ENCODE measurements at places on chromosomes 16 and 17.

- DNase-seq, result no peak
Measured at GRCh38 chr16:9429646-9430330, 338.3 kb downstream of the HAPSTR1 start.

DNA sequence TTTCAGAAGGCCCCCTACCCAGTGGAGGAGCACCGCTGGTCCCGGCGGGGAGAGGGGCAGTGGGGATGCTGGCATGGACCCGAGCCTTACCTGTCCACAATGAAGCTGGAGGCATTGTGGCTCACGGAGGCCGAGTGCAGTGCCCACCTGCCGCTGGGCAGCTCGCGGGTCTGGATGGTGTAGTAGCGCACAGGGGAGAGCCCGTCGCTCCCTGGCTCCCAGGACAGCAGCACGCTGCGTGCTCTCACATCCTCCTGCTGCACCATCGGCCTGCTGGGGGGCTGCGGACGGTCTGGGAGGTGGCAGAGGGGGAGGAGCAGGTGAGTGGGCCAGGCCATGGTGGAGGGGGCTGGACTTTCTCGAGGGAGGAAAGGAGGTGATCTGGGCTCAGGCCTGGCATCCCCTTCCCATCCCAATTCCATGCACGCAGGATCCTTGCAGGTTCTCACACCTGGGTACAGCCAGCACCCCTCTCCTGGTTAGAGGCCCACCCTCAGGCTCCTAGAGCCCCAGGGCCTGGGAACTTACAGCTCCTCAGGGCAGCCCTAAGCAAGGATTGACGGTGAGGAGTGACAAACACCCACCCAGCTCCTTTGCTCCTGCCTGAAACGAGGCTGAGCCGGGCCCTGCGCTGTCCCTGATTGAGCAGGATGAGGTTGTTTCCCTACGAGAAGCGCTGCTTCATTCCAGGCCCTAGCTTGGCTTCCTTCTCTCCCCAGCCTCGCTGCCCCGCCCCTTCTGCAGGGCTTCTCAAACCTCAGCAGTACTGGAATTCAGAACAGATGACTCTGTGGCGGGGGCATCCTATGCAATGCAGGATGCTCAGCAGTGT, 76.2 kb upstream of the CDC42EP4 start:
- peak; percentile 48 for DNase-seq

- DNase-seq, result peak; percentile 76
Measured at GRCh38 chr16:69223882-69224281, 36.9 kb downstream of the SNTB2 start.

GRCh38 chr16:539901-540530, 12.5 kb downstream of the CAPN15 start:
- DNase-seq, result peak; percentile 85

GRCh38 chr16:75947626-75948239, 221.4 kb upstream of the CPHXL start:
- DNase-seq, result no peak

GRCh38 chr17:67194134-67194533, 50.9 kb downstream of the HELZ start:
- peak; percentile 48 for DNase-seq

- no peak for DNase-seq
Measured at GRCh38 chr17:29659155-29659554, 36.4 kb upstream of the CORO6 start.

GRCh38 chr17:8284126-8284525, 4.3 kb upstream of the RANGRF start:
- DNase-seq, result no peak

GRCh38 chr16:73053364-73054124, 5.6 kb upstream of the ZFHX3 start:
- peak; percentile 83 for DNase-seq

DNA sequence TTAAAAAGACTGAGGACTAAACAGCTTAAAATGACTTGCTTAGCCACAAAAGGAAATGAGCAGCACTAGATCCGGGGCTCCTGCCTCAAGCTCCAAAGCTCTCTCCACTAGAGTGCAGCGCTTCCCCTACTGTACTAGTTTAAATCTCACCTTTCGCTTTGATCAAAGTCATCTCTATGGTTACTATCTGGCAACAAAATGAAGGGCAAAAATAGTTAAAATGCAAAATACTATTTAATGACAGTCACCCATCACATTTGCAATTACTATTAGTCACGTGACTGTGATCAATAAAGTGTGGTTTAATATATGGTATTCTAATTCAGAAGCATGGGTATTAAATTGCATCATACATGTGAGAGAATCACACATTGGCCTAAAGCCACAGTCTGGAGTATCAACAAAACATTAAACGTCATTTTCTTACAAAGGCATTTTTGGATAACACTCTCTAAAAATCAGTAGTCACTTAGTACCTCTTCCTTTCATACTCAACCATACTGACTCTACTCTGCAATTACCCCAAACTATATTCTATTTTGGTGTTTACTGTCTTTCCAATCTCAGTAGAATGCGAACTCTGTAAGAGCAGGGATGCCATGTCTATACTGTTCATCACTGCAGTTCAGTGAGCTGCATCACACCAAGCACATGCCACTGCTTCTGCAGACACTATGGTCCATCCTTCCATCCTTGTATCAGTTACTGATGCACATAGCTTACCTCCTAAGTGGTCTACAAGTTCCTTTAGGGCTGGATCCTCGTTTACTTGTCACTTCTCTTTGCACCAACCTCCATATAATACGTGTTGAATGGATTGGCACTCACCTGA, 6.2 kb downstream of the PSMD12 start:
- peak; percentile 49 for DNase-seq

- no peak for DNase-seq
Measured at GRCh38 chr17:33816842-33817617, 438.1 kb upstream of the CCL2 start.

- DNase-seq, result no peak
Measured at GRCh38 chr17:19670908-19671307, 22.4 kb downstream of the ALDH3A2 start.

GRCh38 chr16:28218109-28218508, 6.3 kb upstream of the XPO6 start:
- DNase-seq, result peak; percentile 71

DNA sequence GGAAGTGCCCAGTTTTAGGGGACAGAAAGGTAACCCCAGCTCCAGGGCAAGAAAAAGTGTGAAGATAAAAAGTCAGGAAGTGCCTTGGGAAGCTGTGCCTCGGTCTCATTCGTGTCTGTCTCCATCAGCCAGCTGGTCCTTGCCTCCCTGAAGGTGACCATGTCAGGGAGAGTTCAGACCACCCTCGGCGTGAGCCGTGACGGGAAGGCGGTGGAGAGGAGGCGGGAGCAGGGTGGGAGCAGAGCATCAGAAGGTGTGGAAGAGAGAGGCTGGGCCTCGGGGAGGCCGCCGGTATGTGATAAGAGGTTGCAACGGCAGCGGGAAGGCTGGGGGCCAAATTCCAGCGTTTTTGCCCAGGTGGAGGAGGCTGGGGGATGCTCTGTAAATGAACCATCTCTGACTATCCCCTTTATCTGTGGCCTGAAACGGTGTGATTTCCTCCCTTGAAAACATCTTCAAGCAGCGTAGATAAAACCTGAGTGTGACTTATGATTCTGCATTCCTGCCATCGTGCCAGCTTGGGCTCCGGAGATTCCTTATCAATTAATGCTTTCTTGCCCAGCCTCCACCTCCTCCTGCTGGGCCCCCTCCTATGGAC, 251.8 kb downstream of the IRF8 start:
- no peak for DNase-seq

GRCh38 chr17:39854909-39855308, 9.2 kb downstream of the IKZF3 start:
- DNase-seq, result no peak

DNA sequence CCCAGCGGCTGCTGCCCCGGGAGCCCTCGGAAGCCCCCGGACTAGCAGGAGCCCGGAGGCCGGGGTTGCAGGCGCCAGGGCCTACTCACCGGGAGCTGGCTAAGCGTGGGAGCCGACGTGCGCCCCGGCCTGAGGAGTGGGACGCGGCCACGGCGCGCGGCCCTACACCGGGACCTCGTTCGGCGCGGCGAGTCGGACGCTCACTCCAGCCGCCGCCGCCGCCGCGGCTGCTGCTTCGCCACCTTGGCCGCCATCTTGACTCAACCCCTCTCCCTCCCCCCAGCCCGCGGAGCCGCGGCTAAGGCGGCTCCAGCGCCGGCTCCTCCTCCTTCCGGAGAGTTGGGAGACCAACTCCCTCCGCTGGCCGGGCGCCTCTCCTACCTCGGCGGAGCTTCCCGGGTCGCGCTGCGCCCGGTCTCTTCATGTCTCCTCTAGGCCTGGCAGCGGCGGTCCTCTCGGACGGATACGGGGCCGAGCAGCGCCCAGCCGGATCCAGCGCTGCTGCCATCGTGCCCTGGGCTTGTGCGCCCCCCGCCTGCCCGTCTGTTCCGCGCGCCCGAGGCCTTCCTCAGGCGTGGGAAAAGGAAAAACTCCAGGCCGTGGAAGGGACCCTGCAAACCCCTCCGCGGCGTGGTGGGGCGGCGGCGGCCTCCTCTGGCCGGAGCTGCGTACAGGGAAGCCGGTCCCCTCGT, at the start of gene NCOR1:
Gene NCOR1 (minus strand): TSS at position 262 of the 692 bp plus-strand sequence. CDS start 20,965 bp downstream, outside the sequence.
- DNase-seq, result peak; percentile 96

GRCh38 chr16:88353232-88353631, 29.5 kb upstream of the ZNF469 start:
- DNase-seq, result no peak

DNA sequence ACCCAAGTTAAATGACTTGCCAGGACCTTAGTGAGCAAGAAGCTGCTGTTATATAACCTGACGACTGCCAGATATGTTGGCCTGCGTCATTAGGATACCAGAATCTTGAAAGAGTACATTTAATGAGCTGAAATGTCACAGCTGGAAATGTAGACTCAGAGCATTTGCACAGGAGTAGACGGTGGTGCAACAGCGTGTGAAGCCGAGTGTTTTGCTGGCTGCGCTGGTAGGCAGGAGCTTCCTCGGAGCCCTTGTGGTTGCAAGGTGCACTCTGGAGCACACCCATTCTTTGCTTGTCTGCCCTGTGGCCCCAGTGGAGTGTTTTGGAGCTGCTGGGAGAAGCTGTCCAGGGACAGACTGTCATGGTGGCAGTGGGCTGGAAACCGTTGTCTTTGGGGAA, 79.3 kb downstream of the BANP start:
- DNase-seq, result no peak

- DNase-seq, result no peak
Measured at GRCh38 chr17:5530265-5531084, 44.1 kb downstream of the MIS12 start.

GRCh38 chr17:80818871-80819270, 172.8 kb upstream of the CHMP6 start:
- no peak for DNase-seq

DNA sequence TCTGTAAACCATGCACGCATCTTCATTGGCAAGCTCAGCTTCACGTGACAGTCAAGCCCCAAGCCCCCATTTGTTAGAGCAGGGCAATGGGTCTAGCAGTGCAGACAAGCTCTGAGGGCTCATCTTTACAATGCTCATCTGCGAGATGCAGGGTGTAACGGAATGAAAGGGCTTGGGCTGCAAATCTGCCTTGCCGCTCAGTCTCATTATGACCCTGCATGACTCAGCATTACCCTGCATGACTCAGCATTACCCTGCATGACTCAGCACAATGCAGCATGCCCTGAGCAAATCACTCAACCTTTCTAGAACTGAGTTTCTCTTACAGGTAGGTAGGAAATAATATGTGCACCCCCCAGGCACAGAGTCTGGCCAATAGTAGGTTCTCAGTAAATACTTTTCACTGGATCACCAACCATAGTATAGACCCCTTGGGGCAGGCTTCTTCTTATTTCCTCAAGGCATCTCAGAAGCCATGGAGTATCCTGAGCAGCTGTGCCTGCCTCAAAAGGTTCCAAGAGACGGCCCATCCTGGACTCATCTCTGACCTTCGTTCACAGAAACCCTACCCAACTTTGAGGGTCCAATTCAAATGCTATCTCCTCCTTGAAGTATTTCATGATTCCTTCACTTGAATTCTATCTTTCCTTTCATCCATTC, 391.3 kb upstream of the CDH5 start:
- DNase-seq, result peak; percentile 75

- no peak for DNase-seq
Measured at GRCh38 chr16:15741207-15741871, 91.3 kb downstream of the NDE1 start.

DNA sequence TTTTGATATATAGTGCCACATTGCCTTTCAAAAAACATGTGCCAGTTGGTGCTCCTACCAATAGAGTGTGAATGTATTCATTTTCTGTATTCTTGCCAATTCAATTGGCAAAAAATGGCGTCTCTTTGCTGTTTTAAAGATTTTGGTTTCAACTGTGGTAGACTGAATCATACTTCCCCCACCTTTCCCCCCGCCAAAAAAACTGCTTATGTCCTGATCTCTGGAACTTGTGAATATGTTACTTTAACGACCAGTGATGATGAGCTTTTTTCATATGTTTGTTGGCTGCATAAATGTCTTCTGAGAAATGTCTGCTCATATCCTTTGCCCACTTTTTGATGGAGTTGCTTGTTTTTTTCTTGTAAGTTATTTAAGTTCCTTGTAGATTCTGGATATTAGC, 325.1 kb upstream of the KCNJ16 start:
- no peak for DNase-seq

- no peak for DNase-seq
Measured at GRCh38 chr16:83692224-83692623, 115.6 kb upstream of the HSBP1 start.

GRCh38 chr17:14875557-14876412, 389.3 kb downstream of the PMP22 start:
- no peak for DNase-seq

- DNase-seq, result no peak
Measured at GRCh38 chr17:39054111-39054645, 87.0 kb upstream of the FBXO47 start.

GRCh38 chr16:48810803-48811453, 200.9 kb upstream of the N4BP1 start:
- no peak for DNase-seq

DNA sequence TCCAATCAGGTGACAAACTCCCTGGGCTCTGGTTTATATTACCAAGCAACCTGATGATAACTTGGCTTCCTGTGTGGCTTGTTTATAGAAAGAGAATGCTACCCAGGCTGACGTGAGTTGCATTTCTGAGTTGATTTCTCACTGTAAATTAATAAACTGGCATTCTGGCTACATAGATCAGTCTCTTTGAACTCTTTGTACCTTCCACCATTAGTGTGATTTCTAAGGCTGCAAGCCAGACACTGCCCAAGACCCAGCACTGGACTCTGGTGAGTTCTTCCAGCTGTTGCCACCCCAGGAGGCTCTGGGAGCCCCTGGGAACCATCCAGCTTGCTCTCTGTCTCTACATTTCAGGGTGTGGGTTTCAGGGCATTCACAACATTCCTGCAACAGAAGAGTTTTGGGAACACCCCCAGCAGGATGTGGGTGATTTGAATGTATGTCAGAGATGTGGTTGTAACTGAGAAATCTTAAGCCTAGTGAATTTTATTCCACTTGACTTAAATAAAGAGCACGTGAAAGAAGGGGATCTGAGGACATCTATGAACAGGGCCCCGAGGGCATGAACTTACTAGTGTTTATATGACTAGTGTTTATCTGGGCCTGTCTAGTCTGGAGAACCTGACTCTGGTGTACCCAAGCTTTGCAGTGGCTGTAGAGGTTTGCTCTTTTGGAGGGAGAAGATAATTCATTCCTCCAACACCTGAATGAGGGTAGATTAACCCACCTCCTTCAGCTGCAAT, 30.3 kb upstream of the LRRC37A start:
- peak; percentile 94 for DNase-seq

GRCh38 chr16:57574086-57574485, 31.6 kb downstream of the ADGRG5 start:
- DNase-seq, result no peak

GRCh38 chr16:64907844-64908243, 214.0 kb downstream of the CDH11 start:
- no peak for DNase-seq

GRCh38 chr17:13755851-13756250, 154.1 kb upstream of the HS3ST3A1 start:
- DNase-seq, result no peak

Measured in iris pigment epithelial cell (primary cell).